ENCODE measurements at places on chromosomes 5 and 9.

DNA sequence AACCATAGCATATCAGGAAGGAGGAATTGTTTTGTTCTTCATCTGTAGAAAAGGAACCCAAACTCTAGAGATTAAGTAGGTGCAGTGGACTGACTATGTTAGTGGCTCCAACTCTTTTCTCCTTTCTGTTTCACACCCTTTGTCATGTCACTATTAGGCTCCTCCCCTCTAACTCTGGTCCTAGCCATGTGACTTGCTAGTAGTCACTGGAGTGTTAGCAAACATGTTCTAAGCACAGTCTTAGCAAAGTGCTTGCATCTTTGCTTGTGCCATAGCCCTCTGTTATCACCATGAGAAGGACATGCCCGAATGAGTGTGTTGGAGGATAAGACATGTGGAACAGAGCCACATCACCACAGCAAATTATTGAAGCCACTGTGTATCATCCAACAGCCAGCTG, 55.4 kb upstream of the PPP3R2 start:
- DNase-seq = no peak

DNA sequence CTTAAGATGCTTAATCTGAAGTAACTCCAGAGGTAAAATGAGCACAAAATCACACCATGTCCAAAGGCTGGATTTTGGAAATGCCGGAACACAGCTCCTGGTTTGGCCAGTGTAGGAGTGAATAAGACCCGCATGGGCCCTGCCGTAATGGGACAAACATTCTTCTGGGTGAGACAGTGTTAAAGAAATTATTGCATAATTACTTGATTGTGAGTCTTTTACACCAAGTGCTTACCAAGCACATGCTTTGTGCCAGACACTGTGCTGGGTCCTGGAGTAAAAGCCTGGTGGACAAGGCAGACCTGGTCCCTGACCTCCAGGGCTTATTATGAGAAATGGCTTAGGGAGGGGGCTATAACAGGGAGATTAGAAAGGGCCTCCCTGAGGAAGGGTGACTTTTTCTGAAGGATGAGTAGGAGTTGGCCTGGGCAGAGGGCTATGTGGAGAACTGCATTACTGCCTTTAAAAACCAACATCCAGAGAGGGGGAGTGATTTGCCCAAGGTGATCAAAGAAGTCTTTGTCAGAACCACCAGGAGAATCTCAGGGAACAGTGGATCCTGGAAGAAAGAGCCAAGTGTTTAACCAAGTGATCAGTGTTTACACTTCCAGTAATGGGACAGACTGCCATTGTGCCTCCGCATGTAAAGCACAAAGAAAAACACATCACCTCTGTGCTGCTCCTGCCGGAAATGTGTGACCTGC, 3.5 kb downstream of the PDE6A start:
- DNase-seq = no peak

DNA sequence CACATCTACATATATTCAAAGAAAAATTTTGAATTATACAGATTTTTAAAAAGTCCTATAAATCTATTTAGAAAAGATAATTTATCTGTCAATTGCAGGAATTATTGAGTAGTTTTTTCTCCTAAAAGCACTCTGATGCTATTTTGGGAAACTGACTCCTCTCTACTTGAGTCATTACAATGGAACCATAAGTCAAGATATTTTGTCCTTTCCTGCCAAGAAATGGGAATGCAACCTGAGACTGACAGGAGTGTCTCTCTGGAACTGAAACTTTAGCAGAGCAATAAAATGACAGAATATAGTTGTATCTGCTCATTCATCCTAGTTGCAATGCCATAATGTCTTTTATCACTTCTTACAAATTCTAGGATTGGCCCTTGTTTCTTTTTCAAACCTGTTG, 48.6 kb downstream of the CARTPT start:
- DNase-seq = no peak

- DNase-seq = no peak
These were observed 42.4 kb upstream of the MACIR start for GRCh38 chr5:103216137-103216536.

GRCh38 chr5:9861666-9862256, 231.6 kb upstream of the TAS2R1 start:
- no peak for DNase-seq

GRCh38 chr5:139402561-139403158, 1.2 kb downstream of the SPATA24 start:
- DNase-seq = no peak

DNA sequence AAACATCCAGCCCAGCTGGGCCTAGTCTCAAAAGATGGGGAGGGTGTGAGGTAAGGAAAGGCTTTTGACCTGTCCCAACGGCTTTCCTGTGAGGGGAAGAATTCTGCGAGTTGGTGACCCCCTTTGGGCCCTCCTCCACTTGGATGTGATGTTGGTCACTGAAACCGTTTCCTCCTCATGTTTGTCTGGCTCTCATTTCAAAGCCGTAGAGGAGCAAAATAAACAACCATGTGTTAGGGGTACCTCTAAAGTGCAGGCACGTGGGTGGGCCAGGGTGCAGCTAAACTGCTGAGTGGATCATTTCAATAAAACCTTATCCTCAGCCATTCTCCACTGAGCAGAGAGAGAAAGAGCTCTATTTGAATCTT, 84.3 kb upstream of the MELK start:
- DNase-seq = no peak

DNA sequence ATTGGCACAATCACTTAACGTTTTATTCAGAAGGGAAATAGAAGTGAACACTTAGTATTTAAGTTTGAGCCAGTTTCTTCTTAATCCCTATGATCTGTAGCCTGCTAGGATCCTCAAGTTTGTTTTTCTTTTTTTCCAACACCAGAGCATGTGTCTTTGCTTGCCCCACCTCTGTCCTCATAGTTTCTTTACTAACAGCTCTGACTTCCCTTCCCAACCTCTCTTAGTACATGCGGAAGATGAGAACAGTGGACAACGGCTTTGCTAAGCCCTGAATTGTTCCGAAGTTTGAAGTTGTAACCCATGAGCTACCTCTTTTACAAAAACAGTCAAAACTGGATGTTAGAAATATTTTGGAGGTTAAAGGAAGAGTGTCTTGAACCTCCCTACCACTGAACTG, 61.7 kb upstream of the TAF11L2 start:
- DNase-seq = no peak

All from caudate nucleus (tissue), 63 donors.